ENCODE measurements at places on chromosomes 13 and 19.

- DNase-seq: no peak
Measured at GRCh38 chr13:26017196-26017921, 34.5 kb downstream of the SHISA2 start.

GRCh38 chr13:61696676-61697075, 281.0 kb upstream of the PCDH20 start:
- no peak for DNase-seq

DNA sequence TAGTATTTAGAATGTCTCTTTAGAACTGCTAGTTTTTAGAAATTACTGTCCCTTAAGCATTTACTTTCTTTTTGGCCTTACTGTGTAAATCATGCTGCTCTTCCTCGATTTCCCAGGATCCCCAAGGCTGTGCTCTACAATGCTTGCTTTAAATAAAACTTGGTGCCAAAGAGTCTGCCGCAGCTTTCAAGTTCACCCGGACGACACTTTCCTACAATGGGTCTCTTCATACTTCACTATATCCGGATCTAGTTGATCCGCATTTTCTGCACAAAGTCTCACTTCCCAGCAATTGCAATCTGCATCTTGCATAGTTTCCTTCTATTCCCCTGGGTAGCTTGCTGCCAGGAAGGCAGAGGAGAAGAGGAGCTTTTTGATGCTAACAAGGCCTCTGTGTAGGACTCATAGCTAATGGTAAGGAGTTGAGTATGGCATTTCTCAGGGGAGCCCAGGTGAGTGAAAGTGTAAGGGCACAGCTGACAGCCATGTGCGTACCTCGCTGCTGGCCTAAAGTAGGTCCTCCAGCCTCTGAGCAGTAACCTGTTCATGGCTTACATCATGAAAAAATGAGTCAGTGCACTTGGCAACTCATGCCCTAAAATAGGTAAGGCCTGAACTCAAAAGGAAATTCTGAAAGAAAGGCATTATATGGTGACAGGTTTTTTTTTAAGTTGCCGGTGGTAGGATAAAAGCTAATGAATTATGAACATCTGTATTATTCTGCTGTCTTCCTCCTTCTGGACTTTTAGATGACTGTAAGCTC, 101.6 kb downstream of the ENOX1 start:
- DNase-seq: no peak

DNA sequence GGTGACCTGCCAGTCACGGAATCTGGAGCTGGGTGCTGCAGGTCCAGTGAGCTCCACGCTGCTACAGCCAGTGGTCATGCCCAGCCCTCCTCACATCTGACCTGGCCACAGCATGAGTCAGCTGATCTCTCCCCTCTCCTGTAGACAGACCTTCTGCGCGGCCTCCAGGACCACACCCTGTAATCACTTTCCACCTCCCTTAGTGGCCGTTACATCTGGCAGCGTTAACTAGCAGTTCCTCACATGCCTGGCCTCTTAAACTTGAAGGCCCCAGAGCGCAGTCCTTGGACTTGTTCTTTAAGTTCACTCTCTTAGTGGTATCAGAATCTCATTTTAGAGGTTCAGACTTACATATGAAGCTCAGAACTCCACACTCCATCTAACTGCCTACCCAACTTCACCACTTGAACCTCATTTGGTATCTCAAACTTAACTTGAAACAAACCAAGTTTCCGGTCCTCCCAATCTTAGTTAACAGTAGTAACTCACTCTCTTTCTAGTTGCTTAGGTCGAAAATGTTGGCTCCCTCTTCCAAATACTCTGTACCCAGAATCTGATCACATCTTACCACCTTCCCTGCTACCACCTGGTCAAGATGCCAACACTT, 22.7 kb downstream of the MIPEP start:
- DNase-seq: no peak

GRCh38 chr13:102707467-102707866, 12.6 kb upstream of the METTL21C start:
- no peak for DNase-seq

- DNase-seq: no peak
Measured at GRCh38 chr19:38122402-38123093, 101.5 kb downstream of the DPF1 start.

DNA sequence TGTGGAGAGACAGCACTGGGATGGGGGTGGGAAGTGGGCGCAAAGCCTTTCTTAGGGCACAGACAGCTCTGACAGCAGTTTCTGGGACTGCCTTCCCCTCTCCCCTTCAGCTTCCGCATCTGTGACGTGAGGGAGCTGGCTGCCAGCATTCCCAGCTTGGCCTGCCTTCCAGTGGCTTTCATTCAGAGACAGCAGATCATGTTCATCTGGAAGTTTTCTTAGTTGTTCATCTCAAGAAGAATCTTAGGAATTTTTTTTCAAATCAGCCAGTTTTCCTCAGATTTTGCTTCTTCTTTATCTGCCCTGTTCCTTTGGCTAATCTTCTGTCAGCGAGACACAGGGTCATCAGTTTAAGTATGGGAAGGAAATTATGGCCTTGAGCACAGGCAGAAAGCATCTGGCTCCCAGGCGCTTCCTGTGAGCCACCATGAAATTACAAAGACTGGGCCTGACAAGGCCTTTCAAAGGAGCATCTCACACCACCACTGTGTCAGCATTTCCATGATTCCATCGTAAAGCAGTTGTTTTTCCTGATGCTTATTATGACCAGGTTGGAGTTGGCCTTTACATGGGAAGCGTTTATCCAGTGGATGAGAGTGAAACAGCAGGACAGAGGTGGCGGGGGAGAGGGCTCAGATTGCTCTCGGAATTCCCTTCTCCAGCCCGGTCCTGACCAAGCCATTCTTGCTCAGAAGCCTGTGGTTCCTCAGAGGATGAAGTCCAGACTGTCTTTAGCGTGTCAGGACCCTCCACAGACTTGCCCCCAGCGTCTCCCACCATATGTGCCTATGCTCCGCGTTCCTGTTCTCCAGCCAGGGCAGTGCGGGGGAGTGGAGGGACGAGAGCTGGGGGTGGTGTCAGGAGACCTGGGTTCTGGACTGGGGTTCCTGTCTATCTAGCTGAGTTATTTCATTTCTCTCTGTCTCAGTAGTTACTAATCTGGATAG, 43.6 kb downstream of the ARHGAP35 start:
- no peak for DNase-seq

- no peak for DNase-seq
Measured at GRCh38 chr13:105334211-105334610, 1201.3 kb downstream of the EFNB2 start.

GRCh38 chr13:38685974-38686576, 802 bp upstream of the FREM2 start:
- DNase-seq: no peak

DNA sequence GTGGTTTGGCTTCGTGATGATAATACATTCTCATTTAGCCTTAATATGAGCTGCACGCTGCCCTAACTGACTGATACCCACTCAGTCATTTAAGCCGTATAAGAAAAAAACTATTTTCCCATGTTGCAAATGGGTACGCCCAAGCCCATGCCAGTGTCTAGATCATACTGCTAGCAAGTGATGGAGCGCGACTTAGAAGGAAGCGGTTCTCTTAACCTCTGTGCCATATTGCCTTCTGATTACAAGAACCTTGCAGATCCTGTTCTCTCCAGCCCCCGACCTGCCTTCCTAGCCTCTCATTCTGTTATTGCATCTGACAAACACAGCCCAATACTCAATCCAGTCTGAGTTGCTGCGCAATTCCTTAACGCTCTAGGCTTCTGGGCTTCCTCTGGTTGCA, 603 bp downstream of the GPALPP1 start:
- no peak for DNase-seq

DNA sequence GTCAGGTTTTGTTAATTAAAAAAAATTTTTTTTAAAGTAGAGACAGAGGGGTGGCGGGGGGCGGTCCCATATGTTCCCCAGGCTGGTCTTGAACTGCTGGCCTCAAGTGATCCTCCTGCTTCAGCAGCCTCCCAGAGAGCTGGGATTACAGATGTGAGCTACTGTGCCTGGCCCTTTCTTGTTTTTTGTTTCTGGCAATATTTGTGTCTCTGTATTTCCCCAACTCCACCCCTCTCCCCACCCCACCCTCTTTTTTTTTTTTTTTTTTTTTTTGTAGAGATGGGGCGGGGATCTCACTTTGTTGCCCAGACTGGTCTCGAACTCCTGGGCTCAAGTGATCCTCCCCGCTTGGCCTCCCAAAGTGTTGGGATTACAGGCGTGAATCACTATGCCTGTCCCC, 600 bp upstream of the CAPN12 start:
- no peak for DNase-seq

DNA sequence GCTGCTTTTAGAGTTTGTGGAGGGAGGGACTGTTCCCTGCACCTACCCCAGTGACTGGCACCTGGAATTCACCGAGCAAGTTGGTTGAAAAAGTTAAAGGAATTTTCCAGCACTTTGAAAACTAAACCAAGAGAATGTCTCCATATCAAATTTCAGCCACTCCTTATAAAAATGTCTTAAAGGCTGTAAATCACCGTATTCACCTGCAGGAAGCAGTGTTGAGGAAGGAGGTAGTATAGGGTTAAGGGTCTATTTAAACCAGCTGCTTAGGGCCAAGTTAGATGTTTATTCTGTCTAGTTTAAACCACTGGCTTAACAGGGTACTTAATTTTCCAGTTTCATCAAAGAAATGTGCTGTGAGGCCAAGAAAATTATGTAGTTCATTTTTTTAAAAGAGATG, 3.8 kb upstream of the RAB20 start:
- no peak for DNase-seq

- no peak for DNase-seq
Measured at GRCh38 chr13:20360835-20361412, 128.8 kb upstream of the GJB6 start.

DNA sequence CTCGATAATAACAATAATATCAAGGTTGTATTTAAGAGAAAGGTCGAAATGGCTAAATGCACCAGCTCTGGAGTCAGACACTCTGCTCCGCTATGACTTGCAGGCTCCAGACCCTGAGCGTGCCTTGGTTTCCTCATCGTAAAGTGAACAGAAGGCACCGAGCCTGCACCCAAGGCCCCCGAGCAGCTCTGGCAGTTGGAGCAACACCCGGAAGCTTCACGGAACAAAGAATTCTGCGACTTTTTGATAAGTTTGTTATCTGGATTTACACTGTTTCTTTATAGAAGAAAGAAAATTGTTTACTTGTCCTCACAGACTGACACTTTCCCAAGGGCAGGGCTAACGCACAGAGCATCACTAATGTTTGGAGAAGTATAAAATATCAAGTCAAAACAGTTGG, 4.4 kb downstream of the GRTP1 start:
- peak; percentile 39 for DNase-seq

DNA sequence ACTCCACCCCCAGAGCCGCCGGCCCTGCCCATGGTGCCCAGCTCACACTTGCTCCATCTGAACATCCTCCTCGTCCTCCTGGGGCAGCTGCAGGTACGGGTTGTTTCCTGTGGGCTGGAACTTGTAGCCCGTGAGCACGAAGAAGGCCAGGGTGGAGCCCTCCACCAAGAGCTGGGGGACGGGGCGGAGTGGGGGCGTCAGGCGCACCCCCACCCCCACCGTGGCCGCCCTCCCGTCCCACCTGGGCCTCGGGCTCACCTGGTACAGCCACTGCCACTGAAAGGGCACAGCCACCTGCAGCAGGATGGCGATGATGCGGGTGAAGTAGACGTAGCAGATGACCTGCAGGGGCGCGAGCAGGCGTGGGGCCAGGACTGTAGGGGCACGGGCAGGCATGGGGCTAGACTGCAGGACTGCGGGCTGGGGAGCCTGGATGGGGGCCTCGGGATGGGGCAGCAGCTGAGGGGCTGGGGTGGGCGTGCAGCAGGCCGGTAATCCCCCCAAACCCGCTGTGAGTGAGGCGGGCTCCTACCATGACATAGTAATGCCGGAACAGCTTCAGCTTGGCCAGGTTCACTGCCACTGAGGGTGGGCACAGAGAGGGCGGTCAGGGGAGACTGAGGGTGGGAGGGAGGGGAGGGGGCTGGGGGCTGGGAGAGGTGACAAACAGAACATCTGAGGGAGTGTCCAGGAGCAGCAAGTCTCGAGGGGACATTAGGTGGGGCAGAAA, 6.3 kb downstream of the GPR108 start:
- DNase-seq: no peak
